ENCODE measurements at places on chromosomes 2 and 18.

- DNase-seq: no peak
These were observed 50.1 kb upstream of the NOSTRIN start for GRCh38 chr2:168752361-168752760.

GRCh38 chr2:11430729-11431128, 35.2 kb downstream of the E2F6 start:
- no peak for DNase-seq

DNA sequence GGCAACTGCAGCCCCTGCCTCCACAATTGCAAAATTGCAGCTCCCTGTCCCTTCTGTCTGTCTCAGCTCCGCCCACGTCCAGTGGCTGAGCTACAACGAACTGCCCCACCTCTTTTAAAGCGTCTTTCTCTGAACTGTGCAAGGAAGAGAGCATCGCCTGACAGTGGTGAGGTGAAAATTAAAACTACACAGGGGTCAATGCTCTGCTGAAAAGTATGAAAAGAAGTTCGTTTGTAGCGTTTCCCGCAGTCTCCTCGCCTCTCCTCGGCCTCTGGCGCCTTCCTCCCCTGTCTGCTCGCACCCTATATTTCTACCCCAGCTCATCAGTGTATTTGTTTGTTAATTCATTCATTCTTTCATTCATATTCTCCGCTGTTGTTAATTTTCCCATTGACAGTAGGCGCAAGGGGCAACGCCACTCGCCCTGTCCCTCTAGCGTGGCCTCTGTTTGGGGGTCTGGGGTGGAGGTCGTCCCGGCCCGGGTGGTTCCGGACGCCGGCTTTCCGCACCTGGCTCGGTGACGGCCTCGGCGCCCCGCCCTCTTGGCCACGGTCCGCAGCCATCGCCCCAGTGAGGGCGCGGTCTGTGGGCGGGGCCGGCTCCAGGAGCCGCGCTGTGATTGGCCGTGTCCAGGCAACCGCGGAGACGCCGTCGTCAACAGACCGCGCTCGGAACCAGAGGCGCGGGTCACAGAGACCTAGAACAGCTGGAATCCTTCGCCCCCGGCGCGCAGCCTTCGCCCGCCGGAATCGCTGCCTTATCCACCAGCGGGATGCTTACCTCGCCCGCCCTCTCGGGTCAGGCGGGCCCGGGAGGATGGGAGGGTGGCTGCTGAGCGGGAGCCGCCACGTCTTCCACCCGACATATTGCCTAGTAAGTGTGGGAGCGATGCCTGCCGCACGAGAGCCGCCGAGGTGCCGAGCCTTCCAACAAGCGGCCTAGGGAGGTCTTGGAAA, at the start of gene VWA3B:
VWA3B (plus strand) TSS at position 677 of the 956 bp plus-strand sequence. CDS start 5,926 bp downstream, outside the sequence.
- no peak for DNase-seq

DNA sequence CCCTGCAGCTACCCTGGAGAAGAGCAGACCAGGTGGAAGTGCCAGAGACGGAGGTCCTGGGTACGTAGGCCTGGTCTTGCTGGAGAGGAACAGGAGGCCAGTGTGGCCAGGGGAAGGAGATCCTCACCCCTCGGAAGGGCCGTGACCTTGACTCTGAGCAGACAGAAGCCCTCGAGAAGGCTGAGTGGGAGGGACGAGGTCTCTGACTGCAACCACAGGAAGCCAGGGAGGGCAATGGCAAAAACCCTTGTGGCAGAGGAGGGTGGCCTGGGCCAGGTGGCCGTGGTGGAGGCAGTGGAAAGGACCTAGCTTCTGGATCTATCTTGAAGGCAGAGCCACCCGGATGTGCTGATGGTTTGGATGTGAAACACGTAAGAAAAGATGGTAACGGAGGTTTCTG, 28.1 kb downstream of the THAP4 start:
- no peak for DNase-seq

DNA sequence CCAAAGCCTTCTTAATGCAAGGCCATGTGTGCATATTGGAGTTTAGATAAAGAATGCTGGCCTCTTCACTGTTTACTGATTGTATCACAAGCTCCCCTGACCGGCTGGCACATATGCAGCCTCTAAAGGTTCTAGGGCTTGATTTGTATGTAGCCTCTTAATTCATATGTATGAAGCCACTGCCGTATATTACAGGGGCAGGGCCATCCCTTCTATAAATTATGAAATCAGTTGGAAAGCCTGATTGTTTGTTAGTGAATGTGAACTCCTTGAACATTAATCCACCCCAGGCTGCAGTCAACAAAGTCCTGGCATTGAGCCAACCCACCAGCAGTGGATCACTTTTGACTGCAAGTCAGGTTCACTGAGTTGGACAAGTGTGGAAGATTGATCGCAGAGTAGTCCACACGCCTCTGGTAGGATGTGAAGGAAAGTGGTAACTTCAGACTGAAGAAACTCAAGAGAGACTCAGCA, 61.6 kb upstream of the PARD3B start:
- no peak for DNase-seq

DNA sequence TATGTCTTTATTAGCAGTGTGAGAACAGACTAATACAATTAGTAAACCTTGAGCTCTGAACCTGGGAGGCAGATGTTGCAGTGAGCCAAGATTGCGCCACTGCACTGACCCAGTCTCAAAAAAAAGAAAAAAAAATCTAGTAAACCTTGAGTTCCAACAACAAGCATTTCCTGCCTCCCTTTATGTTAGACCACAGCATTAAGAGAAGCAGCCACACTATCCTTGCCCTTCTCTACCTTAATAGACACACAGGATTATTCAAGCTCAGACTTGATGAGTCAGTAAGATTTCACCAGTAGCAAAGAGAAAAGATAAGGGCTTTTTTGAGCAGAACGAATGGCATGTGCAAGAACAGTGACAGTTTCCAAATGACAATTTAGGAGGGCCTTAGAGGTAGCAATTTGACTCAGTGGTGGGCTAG, 18.0 kb upstream of the GLS start:
- DNase-seq: peak; percentile 25

DNA sequence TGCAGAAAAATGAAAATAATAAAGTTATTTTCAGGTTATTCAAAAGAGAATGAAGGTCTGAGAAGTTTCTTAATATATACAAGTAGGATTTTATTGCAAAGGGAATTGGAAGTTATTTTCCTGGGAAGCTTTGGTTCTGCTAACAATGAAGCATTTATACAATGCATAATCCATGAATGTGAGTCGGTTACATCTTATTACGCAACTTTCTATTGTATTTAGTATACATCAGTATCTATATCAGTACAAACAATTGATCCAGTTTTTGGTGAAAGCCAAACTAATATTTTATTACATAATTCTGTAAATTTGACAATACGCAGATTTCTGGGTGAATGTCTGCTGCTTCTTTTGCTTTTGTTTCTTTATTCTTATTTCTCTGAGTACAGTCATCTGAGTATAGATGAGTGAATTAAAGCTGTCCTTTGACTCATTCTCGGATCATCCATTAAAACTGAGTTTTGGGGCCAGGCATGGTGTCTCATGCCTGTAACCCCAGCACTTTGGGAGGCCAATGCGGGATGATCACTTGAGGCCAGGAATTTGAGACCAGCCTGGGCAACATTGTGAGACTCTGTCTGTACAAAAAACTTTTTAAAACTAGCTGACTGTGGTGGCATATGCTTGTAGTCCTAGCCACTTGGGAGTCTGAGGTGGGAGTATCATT, 108.5 kb downstream of the SOCS6 start:
- DNase-seq: no peak

DNA sequence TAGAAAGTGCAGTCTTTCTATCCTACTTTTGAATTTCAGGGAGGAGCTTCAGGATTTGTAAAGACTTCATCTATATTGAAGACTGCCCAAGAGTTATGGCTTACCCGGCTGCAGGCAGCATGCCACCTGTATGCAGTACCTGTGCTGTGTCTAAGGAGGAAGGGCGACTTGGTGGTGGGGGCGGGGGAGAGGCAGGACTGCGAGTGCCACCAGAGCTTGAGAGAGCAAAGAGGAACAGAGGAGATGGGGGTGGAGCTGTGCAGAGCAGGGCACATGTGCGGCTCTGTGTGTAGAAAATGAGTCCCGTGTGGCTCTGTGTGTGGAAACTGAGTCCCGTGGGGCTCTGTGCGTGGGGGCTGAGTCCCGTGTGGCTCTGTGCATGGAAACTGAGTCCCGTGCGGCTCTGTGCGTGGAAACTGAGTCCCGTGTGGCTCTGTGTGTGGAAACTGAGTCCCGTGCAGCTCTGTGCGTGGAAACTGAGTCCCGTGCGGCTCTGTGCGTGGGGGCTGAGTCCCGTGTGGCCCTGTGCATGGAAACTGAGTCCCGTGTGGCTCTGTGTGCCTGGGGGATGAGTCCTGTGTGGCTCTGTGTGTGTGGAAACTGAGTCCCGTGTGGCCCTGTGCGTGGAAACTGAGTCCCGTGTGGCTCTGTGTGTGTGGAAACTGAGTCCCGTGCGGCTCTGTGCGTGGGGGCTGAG, 43.2 kb downstream of the LDLRAD4 start:
- no peak for DNase-seq

DNA sequence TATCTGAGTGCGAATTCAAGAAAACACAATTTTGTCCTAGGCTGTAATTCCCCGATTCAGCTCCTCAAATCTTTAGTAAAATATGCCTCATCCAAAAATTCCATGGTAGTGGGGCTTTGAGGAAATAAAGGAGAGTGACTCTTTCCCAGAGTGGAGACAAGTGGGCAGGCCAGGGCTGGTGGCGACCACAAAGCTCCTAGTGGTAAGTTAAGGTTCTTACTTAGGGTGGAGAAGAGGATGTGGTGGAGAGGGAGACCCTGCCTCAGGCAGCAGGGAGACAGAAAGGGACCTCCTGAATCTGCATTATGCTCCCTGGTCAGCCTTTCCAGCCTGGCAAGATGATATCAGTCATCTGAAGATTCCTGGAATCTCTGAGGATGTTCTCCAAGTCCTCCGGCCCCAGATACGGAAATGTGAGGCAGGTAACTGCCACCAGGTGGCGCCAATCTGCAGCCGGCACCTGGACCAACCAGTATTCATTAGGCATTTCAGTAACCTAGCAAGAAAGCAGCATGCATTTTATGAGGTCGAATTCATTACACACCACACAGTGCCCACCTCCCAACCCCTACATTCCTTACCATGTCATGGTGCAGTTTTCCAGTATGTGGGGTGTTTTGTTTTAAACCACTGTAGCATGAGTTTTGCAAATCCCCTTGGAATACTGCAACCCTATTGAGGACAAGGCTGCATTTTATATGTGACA, 106.4 kb downstream of the POLE4 start:
- DNase-seq: peak; percentile 75

GRCh38 chr2:111118981-111119821, 1.5 kb upstream of the BCL2L11 start:
- DNase-seq: no peak

- DNase-seq: no peak
These were observed 24.1 kb downstream of the TRABD2A start for GRCh38 chr2:84856787-84857186.

GRCh38 chr2:38789691-38790090, 11.7 kb downstream of the GEMIN6 start:
- no peak for DNase-seq

DNA sequence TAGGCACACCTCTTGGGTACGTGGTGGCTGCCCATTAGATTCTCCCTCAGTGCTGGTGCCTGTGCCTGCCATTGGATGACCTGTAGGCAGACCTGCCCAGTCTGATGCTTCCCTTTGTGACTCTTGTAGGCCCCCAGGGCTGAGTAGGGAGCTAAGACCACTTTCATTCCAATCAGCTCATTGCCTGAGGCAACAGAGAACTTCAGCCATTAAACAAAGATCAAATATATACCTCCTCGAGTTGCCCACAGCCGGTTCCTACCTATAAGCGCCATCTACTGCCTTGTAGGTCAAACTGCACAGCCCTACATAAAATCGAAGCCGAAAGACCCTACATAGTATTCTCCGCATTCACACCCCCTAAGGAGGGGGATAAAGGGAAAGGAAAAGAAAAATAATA, 184.6 kb downstream of the ETAA1 start:
- DNase-seq: no peak

- DNase-seq: no peak
These were observed 96.5 kb upstream of the HS6ST1 start for GRCh38 chr2:128414946-128415778.

GRCh38 chr2:165173215-165173614, 30.6 kb downstream of the SCN3A start:
- DNase-seq: no peak

DNA sequence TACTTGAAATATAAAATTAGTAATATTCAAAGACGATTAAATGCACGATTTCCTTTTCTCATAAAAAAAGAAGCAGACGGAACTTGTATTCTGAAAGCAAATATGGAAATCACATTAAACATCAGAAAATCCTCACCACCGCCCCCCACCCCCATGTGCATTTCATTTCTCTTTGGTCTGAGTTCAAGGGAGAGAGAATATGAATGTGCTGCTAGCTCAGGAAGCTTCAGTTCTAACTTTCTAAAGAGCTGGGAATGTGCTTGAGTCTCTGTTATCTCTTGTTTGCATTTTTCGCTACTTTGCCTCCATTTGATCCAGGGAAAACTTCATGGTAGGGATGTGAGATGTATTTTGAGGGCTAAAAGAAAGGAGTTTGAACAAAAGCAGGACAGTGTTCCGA, 143.6 kb downstream of the NEDD4L start:
- no peak for DNase-seq

DNA sequence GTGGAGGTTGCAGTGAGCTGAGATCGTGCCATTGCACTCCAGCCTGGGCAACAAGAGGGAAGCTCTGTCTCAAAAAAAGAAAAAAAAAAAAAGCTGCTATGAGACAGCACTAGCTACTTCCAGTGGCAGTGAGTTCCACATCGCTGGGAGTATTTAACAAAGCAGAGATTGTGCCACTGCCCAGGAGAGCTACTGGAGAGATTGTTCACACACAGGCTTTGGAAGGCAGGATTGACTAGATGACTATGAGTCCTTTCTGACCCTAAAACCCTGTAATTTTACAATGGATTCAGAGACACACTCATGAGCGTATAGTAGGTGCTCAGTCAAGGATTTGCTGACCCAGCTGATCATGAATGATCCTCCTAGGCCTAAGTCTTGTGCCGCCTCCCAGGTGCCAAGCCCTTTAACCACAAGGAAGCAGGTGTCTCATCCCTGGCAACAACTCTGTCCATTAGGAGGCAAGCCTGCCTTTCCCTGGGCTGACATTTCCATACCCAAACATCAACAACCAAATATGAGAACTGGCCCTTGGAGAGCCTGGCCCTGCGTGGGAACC, 45.0 kb upstream of the ODC1 start:
- DNase-seq: no peak

DNA sequence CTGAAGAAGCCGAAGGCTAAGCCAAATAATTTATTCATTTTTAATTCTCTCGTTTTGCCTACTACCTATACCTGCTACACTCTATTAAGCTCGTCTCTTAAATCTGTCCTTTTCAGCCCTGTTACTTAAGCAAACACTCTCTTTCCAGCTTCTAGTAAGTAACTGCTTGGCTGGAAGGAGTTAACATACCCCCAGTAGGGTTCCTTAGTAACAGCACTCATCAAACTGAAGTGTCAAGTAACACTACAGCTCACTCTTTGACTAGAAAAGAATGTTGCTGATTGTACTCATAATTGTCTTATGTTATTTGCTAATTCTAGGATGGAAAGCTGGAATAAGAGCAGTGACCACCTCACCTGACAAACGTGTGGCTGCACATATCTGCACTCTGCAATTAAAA, 120.0 kb upstream of the SCN7A start:
- no peak for DNase-seq

DNA sequence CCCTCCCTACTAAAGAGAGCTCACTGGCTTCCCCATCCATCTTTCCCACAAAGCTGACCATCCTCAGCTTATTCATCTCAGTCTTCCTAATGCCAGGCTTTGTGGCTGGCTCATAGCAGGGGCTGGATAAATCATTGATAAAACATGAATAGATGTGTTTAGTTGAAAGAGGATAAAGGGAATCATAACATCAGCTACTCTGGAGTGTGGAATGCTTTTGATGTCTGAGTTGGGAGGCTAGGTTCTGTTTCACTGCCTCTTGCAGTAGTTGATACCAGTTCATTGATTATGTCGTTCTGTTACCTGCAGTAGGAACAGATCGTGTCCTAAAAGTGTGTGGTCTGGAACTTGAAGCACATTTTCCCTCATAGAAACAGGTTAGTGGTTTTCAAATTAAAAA, 66.3 kb upstream of the HK2 start:
- DNase-seq: no peak
